ENCODE measurements at places on chromosomes 6 and 20.

- DNase-seq, result no peak
These were observed 850.5 kb upstream of the GJE1 start for GRCh38 chr6:141282263-141282662.

- no peak for DNase-seq
These were observed 80.2 kb downstream of the GMPR start for GRCh38 chr6:16318538-16318937.

GRCh38 chr6:88374553-88374952 is 208.4 kb upstream of the CNR1 start:
- no peak for DNase-seq

GRCh38 chr20:17023806-17024205 is 203.0 kb upstream of the PCSK2 start:
- DNase-seq, result no peak

GRCh38 chr20:60894091-60894490 is 358.0 kb upstream of the CDH4 start:
- no peak for DNase-seq

DNA sequence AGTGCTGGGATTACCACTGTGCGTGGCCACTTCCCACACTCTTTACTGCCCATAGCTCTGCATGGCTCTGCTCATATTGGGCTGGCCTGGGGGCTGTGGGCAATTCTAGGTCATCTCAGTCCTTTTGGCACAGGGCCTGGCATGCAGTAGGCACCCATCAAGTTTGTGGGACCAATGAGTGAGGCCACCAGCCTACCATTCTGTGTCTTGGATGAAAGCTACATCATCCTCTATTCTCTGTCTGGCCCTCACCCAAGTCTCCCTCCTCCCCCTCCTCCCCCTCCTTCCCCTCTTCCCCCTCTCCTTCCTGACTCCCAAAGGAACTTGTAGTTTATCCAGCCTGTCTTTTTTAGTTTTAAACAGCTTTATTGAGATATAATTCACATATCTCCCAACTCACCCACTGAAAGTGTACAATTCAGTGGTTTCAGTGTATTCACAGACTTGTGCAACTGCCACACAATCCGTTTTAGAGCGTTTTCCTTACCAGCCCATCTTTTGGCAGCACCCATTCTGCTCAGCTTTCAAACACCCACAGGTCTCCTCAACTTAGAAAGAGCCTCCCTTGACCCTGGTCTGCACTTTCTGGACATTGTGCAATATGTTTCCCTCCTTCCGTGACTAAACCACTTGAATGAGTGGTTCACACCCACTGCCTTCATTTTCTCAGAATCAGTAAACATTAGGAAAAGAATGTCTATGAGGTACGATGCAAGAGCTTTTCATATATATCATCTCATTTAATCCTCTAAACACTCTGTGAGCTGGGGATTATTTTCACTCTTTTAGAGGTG is 21.5 kb upstream of the MRPS18A start:
- DNase-seq, result no peak

- no peak for DNase-seq
These were observed 568 bp downstream of the PREP start for GRCh38 chr6:105402090-105402938.

DNA sequence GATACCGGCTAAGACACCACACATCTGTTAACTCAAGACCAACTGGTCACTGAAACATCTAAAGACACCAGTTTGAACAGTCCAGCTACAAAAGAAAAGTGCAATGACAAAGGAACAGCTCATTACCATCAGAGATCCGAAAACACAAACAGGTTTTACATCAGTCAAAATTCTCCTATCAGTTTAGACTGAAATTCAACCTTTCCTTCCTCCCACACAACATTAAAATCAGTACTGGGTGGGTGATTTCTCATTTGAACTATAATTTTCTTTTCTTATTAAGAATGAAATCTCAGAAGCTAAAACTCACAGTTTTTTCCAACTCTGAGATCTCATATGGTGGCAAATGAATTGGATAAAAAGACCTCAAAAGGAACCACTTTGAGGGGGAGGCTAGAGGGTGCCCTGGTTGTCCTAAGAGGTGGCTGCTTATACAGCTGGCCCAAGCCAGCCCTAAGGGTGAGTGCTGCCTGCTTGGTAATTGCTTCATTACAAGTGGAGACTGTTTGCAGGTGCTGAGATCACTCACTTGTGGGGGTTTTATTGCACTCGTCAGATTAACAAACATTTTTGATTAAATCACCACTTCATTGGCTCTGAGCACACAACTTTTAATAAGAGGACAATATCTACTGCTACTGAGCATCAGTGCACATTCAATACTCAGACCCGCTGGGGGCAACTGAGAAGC is 4.3 kb downstream of the CCDC167 start:
- DNase-seq, result no peak

- DNase-seq, result no peak
These were observed 17.1 kb upstream of the RPN2 start for GRCh38 chr20:37161830-37162549.

DNA sequence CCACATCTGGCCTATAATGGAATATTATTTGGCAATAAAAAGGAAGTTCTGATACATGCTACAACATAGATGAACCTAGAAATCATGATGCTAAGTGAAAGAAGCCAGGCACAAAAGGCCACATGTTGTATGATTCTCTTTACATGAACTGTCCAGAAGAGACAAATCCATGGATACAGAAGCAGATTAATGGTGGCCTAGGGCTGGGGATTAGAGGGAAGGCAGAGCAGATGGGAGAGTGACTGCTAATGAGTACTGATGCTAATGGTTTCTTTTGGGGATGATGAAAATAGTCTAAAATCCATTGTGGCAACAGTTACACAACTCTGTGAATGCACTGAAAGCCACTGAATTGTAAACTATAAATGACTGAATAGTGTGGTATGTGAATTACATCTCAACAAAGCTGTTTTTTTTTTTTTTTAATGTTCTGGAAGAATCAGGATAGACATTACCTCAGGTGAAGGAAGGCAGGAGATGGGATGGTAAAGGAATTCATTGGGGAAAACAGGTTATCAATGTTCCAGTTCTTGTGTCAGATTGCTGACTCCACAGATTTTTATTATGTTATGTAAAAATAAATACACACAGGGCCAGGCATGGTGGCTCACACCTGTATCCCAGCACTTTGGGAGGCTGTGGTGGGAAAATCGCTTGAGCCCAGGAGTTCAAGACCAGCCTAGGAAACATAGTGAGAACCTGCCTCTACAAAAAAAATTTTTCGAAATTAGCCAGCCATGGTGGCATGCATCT is 8.9 kb upstream of the SOX12 start:
- no peak for DNase-seq

- DNase-seq, result no peak
These were observed 36.0 kb upstream of the AKIRIN2 start for GRCh38 chr6:87738000-87738399.

DNA sequence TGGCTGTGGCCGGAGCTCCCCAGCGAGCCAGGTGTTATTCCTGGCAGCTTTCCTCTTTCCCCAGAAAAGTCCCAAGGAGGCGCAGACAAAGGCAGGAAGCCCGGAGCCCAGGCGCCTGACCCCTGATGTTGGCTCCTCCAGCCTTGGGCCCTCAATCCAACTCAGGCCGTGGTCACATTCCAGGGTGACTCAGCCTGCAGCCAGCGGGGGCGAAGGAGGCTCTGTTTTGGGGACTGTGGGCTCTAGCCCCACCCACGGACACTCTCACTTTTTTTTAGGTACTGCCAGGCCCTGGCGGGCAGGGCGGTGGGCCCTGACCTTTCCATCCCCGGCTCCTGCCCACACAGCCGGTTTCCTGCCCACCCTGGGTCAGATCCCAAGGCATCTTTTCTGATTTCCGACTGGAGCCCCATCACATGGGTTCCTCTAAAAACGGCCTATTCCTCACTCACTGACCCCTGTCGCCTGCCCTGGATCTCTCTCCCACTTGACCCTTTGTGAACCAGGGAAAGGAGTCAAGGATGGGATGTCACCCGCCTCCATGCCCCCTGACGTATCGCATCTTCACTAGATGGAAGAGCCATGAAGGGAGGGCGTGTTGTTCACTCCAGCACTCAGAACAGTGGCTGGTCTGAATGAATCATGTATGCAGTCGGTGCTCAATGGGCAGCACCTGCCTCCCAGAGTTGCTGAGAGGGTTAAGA is 5.5 kb downstream of the PTGIS start:
- no peak for DNase-seq

DNA sequence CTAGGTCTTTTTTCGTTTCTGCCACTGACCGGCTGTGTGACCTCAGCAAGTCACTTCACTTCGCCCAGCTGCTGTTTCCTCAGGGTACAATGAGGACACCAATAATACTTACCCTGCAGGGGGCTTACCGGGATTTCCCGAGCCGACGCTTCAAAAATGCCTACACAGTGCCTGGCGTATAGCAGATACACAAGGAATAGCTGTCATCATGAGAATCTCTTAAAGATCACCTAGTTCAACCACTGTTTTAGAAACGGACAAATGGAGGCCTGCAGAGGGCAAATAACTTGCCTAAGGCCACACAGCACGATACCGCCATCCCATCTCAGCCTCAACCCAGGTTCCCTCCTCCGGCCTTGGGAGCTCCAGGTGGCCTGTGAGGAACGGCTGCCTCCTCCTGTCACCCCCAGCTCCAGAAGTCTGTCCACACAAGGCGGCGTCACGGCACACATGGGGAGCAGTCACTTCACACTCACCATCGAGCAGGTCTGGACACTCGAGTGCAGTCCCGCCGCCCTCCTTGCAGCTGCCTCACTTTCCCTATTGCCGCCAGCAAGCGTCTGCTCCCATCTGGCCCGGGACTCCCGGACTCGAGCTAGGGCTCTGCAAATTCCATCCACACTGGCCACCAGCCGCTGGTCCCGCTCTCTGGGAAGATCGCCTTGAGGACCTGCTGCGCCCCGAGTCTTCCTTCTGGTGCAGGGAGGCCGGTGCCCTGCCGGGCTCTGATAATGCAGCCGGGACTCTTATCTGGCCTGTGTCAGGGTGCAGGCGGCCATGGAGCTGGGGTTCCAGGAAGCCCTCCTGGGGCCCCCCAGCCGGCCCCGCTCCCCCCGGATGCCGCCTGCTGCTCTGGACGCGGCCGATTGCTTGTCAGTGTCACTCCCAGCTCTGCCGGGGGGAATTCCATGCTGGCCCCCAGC is at the start of gene RIPOR3:
RIPOR3 (minus strand) TSS at position 893 of the 923 bp plus-strand sequence; CDS start at position 479, 414 bp downstream.
- DNase-seq, result no peak

GRCh38 chr20:16123623-16124022 is 449.6 kb downstream of the KIF16B start:
- DNase-seq, result no peak

DNA sequence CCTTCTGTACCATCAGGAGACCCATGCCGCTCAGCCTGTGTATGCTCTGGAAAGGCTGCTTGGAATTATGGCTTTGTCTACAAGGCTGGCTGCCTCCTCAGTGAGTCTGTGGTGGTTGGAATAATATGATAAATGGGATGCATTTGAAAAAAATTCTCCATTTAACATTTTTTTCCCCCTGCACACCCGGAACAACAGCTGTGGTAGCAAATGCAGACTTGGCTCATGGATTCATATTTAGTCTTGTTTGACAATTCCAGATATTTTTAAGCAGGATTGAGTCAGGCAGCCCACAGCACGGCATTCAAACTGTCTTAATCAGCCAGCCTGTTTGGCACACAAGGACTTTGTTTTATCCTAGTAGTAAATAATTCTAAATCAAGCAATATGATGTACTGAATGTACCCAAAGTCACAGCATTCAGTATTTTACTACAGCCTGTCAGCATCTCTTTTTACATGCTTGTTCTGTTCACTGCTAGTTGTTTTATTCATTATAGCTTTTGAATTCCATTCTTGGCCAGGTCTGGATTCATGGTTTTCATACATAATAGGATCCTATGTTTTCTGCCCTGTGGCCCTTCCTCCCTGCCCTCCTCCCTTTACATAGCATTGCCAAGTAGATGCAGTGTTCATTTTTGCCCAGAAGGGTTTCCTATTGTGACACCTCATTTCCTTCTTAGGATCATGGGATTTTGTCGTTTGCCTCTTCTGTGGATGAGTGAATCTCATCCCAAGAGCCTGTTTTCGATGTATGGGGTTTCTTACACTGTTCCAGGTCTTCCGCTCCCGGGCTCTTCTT is 68.1 kb downstream of the LRRC1 start:
- DNase-seq, result no peak

DNA sequence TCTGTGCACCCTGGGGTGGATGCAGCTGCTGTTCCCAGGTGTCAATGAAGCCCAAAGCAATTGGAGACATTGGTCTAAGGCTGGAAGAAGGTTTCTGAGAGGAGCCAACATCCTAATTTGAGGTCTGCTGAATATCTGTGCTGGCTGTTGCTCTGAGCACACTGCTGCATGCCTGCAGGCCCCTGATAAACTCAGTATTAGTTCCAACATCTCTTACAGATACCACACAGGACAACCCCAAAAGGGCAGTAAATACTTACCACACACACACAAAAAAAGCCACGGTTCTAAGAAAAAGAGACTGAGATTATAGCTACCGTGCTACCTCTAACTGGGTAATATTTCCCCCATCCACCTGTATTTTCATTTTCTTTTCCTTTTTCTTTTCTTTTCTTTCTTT is 164.3 kb upstream of the SOX4 start:
- DNase-seq, result no peak

GRCh38 chr6:47709160-47709559 is 10.8 kb downstream of the ADGRF4 start:
- DNase-seq, result no peak

- no peak for DNase-seq
These were observed 1.1 kb downstream of the BMP5 start for GRCh38 chr6:55874316-55874715.

DNA sequence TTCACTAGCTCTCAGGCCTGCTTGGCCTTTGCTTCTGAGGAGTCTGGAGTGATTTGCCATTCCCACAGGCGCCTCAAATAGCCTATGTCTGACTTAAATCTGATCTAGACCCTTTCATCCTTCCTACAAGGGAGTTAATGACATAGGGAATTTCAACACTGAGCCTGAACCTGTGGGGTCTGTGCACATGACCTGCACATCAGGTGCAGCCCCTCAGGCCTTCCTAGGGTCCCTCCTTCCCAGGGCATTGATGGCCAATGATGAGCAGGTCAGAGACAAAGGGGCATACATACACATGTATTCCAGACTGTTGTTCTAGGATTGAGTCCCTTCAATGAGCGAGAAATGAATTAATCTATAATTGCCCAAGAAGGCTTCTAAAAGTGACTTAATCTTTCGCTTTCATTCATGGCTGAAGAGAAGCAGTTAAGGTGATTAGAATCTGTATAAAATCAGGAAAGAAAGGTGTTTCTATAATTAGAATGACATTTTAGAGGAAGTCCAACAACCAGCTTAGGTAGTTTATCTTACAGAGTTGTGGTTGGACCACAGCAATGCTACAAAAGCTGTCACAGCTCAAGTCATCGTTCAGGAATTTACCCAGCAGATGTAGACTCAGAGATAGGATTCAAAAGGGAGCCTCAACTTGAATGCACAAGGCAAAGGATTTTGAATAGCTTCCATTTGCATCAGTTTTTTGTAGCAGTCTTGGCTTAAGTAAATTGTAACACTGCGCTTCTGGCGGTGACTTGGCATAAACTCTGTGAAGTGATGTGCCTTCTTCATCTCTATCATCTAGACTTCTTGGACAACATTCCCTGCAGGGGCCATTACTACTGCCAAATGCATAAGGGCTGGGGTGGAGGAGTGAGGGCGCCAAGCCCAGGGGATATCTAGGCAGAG is 27.0 kb upstream of the TBC1D7 start:
- DNase-seq, result no peak

All from activated naive CD4-positive, alpha-beta T cell (primary cell).